GM13977 (cell line): ENCODE measurements at places on chromosomes 3 and 15.

DNA sequence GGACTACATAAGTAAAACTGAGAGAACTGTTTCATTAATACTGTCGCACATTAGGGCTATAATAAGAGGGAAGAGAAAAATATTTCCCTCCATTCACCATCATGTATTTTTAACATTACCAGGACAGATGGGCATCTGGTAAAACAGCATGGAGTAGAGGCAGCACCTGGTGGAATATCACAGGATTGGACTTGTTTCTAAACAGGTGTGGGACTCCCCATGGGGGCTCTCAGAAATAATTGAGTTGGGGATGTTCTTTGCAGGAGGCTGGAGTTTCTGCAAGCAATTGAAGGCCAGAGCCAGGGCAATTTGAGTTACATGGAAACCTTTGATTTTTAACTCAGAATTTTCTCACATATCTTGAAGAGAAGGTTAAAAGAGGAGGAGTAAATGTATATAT, 8.4 kb upstream of the MINDY2 start:
- DNase-seq, result no peak

- DNase-seq, result no peak
Measured at GRCh38 chr3:78690766-78691165, 1077.0 kb downstream of the ROBO1 start.

GRCh38 chr3:21642433-21642832, 108.6 kb downstream of the ZNF385D start:
- DNase-seq, result no peak

- DNase-seq, result no peak
Measured at GRCh38 chr3:53630547-53630946, 136.1 kb downstream of the CACNA1D start.

GRCh38 chr3:99087277-99087676, 185.8 kb upstream of the DCBLD2 start:
- no peak for DNase-seq

DNA sequence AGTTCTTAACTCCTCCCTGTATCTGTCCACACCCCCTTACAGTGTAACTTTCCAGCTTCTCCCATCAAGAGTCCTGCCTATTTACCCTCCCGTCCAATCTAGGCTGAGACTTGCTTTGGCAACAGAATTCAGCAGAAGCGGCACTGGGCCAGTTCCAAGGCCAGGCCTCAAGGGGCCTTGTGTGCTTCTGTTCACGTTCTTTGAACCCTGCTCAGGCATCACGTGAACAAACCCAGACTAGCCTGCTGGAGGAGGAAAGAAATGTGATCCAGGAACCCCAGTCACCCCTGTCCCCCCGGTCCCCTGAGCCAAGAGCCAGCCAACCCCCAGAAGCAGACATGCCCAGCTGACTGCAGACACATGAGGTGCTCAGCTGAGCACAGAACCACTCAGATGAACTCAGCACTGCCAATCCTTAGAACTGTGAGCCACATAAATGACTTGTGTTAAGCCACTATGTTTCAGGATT, 76.1 kb upstream of the DCLK3 start:
- DNase-seq, result no peak

DNA sequence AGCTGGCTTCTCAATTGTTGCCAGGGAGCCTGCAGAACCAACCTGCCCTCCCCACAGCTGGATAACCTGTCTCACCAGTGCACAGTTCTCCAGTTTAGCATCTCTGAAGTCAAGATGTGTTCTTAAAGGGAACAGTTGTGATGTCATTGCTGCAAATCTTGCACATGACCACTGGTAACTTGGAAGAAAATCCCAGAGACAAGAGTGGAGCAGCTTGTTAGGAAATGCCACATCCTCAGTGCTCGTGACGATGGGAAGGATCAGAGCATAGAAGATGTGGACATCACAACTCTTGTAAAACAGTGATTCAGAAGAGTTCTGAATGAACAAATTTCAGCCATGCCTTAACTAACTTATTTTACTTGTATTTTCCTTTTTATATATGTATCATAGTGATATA, 36.1 kb upstream of the LIMD1 start:
- no peak for DNase-seq

- peak; percentile 19 for DNase-seq
Measured at GRCh38 chr15:73632670-73633058, 525 bp downstream of the NPTN start.

GRCh38 chr3:129626744-129627349, 20.4 kb upstream of the PLXND1 start:
- peak; percentile 97 for DNase-seq

DNA sequence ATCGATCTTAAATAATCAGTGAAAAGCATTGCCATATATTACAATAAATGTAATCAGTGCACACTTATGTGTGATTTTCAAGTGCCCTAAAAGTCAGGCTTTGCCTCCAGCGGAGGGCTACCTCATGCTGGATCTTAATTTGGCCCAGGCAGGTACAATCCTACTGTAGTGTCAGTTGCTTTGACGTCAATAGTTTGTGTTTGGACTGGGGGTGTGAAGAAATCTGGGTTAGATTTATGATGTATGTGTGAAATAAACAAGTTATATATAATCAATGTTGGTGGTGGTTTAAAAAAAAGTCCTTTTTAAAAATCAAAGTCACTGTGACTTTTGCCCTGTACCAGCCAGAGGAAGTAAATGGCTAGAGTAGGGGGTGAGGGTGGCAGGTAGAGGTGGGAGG, 14.0 kb upstream of the RASGRP1 start:
- no peak for DNase-seq

GRCh38 chr15:41774882-41775417, 666 bp downstream of the MAPKBP1 start:
- no peak for DNase-seq

DNA sequence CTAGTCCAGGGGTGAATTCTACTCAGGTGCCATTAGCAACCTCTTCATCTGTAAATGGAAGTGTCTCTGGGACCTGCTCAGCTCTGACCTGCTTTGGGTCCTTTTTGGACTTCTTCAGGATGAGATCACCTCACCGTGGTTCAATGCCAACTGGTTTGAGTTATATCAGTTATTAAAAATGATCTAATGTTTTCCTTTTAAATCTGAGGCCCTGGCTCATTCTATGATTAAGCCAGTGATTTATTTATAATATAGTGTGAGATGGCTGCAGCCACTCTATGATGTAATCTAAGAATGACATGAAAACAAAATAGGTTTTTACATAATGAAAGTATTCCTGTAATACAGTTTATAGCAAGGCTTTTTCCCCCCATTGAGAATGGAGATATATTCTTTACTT, 79.4 kb downstream of the LPP start:
- no peak for DNase-seq

DNA sequence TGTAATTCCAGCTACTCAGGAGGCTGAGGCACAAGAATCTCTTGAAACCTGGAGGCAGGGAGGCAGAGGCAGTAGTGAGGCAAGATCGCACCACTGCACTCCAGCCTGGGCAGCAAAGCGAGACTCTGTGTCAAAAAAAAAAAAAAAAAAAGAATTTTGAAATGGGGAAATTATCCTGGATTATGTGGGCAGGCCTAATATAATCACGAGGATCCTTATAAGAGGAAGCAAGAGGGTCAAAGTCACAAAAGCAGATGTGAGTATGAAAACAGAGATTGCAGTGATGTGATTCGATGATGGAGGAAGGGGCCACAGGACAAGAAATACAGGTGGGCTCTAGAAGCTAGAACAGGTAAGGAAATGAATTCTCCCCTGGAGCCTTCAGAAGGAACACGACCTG, 159.6 kb downstream of the LEKR1 start:
- no peak for DNase-seq

GRCh38 chr3:119731560-119732343, 28.9 kb downstream of the CFAP91 start:
- DNase-seq, result no peak

GRCh38 chr3:71949442-71949841, 164.5 kb upstream of the PROK2 start:
- no peak for DNase-seq

DNA sequence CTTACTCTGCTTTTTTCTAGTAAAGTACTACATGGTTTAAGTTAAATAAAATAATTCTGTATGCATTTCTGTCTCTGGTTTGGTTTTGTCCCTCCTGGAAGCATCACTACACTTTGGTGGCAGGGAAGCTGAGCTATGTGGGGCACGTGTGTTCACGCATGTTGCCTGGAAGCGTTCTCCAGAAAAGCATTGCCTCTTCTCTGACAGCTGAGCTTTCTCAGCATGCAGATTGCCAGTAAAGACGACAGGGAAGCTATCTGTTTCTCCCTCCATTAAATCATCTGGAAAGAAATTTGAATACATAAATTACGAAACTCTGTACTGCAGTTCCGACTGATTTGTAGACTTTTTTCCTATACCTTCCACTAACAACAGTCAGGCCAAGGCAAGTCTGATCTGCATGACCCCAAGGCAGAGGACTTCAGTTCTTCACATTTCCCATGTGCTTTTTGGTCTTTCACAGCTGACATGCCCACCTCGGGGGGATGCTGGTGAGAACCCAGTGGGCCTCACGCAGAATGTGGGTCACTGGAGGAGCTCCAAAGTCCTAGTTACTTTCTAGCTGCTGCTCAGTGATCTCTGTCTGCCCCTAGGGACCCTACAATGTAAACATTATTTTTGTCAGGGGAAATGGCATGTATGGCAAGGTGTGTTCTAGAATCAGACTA, 43.0 kb downstream of the PGPEP1L start:
- DNase-seq, result no peak

DNA sequence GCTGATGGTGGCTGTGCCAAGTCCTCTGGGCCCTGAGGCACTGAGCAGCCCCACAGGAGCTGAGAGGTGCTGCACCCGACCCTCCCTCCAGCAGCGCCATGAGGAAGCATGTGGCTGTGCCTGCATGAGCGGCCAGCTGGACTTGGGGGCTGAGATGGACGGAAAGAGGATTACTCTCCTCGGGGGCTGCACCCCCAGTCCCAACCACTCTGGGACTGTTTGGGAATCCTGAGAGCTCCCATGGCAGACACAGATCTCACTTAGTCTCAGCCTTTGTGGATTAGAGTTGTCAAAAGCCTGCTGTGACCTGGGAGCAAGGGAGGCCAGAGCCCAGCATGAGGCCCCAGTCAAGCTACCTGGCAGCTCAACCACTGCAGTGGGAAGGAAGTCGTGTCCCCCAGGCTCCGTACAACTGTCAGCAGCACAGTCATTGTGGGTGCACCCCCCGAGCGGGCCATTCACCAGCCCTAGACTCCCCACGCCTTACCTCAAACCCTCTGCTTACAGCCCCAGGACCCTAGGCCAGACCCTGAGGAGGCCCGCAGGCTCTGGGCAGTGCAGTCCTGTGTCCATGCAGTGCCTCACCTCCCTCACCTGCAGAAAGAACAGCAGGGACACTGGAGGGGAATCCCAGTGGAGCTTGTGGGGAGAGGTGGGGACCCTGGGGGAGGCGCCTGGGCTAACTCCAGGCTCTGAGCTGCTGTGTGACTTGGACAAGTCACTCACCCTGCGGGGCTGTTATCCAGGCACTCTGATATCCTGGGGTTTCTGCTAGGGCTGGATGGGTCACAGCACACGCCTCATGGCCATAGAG, 17.1 kb downstream of the PRR23E start:
- no peak for DNase-seq

DNA sequence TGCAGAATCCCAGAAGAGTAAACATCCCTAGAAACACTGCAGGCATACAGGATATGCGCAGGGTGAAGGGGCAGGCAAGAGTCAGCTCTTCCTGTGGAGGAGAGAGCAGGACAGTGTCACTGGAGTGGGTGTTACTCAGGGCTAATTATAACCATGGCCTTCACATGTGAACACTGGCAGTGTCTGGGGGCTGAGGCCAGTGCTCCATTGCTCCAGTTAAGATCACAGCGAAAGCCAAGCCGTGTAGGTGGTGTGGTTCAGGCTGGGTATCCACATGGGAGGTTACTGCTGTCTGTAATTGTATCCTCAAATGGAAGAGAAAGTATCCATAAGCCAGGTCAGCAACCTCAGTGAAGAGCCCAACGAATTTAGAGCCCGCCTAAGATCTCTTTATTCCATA, 84.6 kb downstream of the MESD start:
- no peak for DNase-seq

DNA sequence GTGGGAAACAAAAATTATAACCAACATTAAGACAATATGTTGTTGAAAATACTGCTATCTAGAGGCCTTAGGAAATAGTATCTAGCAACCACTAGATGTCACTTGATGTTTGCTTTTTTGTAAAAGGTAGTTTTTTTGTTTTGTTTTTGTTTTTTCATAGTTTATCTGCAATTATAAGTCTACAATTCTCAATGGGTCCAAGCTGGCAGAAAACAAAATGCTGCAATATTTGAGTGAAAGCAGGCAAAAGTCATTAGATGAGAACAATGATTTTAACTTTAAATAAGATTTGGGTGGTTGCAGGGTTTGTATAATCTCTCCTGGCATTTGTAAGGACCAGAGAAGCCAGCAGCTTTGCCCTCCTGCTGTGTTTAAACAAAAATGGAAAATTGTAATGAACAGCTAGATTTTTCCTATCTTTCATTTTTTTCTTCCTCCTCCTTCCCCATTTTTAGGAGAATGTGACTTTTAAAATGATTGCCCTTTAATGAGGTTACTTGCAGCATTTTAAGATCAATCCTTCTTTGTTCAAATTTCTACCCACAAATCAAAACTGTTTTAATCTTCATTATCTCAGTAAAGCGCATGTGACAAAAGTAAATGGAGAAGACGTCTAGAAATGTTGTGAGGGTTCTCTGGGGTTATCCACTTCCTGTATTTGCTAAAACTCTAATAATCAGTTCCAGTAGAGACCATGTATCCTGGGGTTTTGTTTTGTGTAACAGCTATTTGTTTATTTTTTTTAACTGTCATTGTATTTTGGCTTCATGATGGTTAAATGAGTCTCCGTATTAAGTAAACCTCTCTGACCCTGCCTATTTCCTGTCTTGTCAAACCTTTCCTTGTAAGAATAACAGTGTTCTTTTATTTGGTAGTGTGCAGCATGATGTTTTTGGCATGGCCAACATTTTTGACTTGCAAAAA, 27.3 kb downstream of the DUT start:
- peak; percentile 17 for DNase-seq

DNA sequence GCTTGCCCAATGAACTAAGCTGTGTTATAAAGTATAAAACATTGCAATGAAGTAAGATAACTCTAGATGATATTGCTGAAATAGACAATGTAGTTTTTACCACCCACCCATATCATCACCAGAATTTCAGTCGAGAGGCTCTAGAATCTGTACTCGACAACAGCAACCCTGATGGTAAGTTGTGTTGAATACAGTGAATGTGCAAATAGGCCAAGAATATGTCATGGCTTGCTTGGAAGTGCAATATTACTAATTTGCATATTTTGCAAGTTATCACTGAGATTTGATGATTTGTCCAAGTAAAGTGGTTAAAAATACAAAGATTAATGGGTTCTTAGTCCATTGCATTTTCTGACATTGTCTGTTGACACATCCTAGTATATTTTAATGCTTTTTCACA, 90.6 kb upstream of the TUSC7 start:
- no peak for DNase-seq
